NCI-H1417 treated with DMSO at 0.1 percent for 48 hours (cell line): ENCODE measurements at places on chromosomes 16 and 17.
A peak's percentile ranks its signal among the peaks of the same experiment; 100 is the strongest.

DNA sequence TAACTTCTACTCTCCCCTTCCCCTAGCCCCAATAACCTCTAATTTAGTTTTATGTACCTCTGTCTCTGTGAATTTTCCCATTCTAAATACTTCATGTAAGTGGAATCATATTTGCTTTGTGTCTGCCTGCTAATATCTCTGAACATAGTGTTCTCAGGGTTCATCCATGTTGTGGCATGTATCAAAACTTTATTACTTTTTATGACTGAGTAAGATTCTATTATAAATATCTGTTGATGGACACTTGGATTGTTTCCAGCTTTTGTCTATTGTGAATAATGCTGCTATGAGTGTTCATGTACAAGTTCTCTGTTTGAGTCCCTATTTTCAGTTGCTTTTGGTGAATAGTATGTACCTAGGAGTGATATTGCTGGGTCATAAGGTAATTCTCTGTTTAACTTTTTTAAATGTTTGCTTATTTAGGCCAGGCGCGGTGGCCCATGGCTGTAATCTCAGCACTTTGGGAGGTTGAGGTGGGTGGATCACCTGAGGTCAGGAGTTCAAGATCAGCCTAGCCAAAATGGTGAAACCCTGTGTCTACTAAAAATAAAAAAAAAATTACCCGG, 92.8 kb downstream of the CHD9 start:
- DNase-seq: no peak

DNA sequence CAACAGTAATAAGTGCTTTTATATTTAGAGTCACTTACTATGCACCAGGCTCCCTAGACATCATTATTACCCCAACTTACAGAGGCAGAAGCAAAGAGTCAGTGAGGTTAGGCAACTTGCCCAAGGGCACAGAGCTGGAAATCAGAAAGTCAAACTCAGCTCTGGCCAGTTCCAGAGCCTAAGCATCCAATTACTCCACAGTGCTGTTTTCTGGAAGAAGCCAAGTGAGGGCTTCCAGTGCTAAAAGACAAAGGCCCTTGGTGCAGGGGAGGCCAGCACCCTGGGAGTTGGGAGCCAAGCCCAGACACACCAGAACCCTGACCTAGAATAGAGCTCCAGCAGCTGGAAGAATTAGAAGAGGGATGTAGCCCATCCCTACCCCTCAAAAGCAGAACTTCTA, 40.2 kb downstream of the C17orf67 start:
- DNase-seq: no peak

- DNase-seq: no peak
Observed at GRCh38 chr17:40456396-40456951, 13.2 kb downstream of the IGFBP4 start.

DNA sequence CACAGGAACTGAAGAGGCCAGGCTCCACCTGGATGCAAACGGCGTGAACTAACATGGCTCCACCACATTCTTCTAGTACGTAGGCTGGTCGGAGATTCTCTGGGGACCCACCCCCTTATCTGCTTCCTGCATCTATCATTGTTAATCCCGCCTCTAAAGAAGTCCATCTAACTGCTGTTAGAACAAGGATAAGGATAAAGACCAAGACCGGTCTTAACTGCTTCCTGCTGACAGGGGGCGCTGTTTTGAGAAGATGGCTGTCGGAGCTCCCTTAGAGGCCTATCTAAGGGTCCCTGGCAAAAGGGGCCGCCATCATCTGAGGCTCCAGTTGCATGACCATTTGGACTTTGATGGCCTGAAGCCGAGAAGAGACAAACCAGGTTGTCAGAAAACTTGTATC, 25.8 kb upstream of the TNFSF12 start:
- DNase-seq: no peak

- DNase-seq: no peak
Observed at GRCh38 chr16:68768771-68769170, 31.7 kb downstream of the CDH1 start.

- peak; percentile 7 for DNase-seq
Observed at GRCh38 chr17:4565209-4566141, 5.1 kb upstream of the GGT6 start.

- no peak for DNase-seq
Observed at GRCh38 chr17:32279891-32280716, 14.5 kb downstream of the RHBDL3 start.

DNA sequence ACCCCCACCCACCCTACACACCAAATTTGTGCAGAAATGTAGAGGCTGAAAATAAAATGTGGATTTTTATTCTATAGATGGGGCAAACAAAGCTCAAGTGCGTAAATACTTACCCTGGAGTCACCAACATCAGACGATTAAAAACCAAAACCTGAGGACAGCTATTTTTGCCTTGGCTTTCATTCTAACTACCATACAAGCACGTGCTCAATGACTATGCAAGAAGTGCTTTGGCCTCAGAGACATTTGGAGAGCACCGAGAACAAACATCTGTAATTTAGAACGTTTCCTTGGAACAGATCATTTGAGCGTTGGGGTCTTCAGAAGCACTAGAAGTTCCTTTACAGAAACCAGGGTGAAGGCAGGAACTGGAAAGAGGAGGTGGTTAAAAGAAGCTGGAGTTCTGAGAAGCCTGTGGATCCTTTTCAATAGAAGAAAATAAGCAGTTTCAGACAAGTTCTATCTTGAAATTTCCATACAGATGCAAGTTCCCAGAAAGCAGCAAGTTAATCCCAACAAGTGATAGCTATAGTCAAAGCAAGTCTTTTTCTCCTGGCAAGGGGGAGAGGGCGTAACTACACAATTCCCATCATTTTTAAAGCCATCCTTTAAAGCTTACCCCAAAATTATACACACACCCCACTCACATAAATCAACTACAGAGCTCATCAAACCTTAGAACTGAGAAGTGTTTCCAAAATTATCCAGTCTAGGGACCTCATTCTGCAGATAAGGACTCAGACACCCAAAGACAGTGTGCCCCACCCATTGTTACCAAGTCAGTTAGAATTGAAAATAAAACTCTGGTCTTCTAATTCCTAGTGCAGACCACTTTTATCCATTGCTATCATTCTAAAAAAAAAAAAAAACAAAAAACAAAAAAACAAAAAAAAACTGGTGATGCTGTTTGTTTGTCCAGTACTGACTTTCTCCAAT, 29.6 kb upstream of the CDRT4 start:
- DNase-seq: no peak

DNA sequence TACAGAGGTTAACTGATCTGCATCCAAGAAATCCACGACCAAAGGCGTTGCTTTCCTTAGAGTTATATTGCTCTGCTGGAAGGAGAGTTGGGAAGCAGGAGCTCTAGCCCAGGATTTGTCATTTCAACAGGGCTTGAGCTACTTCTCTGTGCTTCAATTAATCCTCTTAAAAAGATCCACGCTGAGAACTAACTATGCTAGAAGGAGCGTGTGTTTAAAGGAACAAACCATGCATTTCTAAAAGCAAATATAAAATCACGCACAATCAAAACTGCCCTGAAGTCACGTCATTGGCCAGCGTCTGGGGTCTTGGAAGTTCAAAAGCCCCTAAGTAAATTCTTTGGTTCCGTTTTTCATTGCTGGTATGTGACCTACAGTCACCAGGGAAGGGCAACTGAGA, 1.1 kb downstream of the ARL6IP1 start:
- no peak for DNase-seq

GRCh38 chr17:80212511-80212910, 7.6 kb downstream of the SGSH start:
- DNase-seq: no peak

GRCh38 chr16:2900526-2901075, 11.1 kb upstream of the FLYWCH1 start:
- DNase-seq: no peak

GRCh38 chr16:7482032-7482431, 149.4 kb downstream of the RBFOX1 start:
- no peak for DNase-seq

GRCh38 chr17:4842376-4842775, 9.2 kb downstream of the MINK1 start:
- DNase-seq: no peak

DNA sequence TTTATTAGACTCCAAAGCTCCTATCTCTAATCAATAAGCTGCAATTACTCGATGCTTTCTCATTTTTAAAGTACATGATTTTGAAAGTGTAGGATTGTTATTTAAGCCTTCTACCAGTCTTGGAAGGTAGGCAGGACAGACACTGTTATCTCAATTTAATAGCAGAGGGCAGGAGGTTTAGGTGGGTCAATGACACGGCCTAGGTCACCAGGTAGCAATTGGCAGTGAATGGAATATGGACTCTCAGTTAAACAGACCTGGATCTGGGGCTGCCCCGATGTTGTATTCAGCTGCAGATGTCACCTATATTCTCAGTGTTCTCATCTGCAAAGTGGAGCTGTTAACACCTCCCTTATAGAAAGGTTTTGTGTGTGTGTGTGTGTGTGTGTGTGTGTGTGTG, 124.4 kb upstream of the ANKFN1 start:
- no peak for DNase-seq

DNA sequence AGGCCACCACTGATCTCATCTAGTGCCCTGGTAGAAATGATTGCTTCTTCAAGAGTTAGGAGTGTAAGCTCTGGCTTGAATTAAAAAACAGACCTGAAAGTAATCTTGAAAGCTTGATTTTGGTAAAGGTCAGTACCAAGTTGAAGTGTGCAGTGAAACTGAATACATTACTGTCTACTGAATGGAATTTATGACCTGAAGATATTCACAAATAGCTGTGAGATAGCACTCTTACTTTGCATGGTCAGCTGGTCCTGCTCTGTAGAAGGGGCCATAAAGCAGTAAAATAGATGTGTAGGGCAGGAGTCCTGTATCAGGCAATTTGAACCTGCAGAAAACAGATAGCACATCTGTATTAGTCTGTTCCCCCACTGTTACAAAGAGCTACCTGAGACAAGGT, 78.6 kb downstream of the MYH13 start:
- no peak for DNase-seq

DNA sequence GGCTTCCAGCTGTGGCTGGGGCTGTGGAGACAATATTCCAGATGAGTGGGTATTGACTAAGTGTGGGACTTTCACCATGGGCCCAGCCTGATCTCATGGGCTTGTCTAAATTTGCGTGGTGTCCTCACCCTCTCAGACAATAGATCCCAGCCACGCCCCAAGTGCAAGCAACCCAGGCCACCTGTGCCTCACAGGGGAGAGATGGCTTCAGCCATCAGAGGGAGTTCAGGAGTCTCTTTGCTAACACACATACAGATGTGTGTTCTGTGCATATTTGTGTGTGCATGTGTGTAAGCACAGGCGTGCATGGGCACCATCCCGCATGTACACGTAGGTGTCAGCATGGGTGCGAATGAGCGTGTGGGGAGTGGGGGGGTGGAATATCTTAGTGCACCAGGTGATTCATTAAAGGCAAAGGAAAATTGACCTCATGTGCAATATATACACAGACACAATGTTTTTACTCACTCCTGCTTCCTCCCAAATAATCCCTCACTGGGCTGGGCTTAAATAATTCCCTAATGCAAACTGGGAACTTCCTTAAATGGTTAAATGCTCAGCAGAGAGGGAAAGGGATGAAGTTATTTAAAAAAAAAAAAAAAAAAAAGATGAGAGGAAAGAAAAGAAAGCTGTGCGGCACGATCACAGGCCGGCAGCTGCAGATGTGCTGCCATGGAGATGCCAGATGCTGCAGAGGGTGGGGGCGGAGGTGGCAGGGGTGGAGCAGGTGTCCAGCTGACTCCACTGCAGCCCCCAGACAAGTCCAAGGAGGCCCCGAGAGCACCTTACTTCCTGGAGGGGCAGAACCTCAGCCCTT, 24.0 kb upstream of the CDC42EP4 start:
- DNase-seq: no peak

DNA sequence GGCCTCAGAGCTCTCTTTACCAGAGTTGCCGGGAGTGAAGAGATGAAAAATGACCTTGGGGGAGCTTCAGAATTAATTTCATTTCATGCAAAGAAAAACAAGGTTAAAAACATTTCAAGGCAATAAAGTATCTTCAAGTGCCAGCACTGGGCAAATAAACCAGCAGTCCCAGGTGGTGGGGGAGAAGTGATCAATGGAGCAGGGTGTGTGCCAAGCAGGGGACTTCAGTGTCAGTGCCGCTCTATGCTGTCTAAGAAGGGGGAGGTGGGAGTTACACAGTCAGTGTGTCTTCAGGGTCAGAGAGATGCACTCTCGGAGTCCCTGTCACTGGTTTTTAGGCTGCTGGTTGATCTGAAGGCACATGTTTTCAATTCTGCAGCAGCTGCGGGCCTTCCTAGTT, 57.2 kb upstream of the MGAT5B start:
- peak; percentile 64 for DNase-seq

DNA sequence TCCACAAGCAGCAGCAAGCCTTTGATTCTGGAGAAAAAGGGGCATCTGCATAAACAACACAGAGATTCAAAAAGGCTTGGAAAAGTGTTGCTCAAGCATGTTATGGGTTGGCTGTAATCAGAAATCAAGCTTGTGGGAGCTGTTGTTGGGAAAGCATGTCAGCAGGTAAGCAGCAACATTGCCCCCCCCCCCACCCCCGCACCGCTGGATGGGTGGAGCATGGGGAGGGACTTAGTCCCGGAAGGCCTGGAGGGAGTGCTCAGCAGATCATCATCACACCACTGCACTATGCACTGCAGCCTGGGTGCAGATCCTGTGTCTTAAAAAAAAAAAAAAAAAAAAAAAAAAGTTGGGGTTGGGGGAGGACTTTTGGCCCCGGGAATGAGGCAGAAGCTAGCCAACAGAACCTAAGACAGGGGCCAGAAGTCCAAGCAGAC, 16.8 kb upstream of the AKAP1 start:
- no peak for DNase-seq
